Activated naive CD8-positive, alpha-beta T cell treated with anti-CD3 and anti-CD28 coated beads, Interleukin-2, amount 10 ng/mL, durations not matched to agents 7 days and 5 days (primary cell): ENCODE measurements at places on chromosomes 11 and 22. TPM values are rescaled to one million over a fixed set of nuclear protein-coding genes. Genes with fewer than 3 reads are reported as not detected.
A peak's percentile ranks its signal among the peaks of the same experiment; 100 is the strongest.

DNA sequence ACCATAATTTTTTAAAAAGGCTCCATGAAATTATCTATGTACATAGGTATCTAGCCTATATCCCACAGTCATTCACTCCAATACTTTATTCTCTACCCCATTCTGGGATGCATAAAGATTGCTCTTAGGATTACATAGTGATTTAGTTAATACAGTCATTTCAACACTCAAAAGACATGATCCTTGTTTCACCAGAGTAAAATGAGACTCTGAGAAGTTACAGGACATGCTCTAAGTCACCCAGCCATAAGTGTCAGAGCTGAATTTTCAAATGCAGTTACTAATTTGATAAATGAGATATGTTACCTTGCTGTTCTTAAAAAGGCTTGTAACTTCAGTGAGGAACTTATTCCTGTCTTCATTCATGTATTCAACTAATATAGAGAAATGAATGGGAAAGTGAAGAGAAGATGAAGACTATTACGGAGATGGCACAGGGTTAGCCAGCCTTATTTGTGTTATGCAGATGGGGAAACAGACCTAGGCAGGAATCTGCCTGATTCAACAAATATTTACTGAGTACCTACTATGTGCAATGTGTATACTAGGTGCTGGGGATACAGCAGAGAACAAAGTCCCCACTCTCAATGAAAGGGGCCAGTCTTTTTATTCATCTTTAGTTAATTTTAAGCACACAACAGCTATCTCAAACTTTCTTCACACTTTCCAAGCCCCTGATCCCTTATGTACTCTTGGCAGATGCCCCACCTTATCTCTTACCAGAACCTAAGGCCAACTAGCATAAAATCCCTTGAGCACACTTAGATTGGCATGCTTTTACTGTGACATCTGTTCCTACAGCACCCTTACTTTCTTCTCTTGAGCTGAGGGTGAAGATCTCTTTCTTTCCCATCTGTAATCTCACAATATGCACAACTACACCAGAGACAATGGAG lies 21.6 kb downstream of the MAPK1 start:
- no peak for DNase-seq

The ST14 gene
- total RNA-seq, result 0.67 TPM

GRCh38 chr11:60858731-60859464 lies 3.1 kb upstream of the PTGDR2 start:
- DNase-seq, result peak; percentile 58

DNA sequence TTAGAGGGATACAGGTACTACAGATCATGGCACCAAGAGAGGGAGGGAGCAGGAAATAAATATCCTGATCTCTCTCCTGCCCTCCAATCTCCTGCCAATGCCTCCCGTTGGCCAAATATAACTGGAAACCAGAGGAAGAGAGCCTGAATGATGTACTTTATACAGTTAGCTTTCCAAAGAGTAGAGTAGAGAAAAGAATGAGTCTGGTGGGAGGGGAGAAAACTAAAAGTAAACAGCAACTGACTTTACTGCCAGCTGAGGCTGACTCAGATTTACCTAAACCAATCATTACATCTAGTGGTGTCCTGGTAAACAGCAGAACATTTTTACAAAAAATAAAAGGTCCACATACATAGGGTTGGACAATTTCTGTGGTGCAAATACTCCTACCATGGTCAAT lies 5.1 kb downstream of the MPZL3 start:
- DNase-seq, result no peak

The MUC6 gene
- total RNA-seq, result not detected

GRCh38 chr11:75384438-75385080 lies 14.8 kb upstream of the RPS3 start:
- peak; percentile 89 for DNase-seq

DNA sequence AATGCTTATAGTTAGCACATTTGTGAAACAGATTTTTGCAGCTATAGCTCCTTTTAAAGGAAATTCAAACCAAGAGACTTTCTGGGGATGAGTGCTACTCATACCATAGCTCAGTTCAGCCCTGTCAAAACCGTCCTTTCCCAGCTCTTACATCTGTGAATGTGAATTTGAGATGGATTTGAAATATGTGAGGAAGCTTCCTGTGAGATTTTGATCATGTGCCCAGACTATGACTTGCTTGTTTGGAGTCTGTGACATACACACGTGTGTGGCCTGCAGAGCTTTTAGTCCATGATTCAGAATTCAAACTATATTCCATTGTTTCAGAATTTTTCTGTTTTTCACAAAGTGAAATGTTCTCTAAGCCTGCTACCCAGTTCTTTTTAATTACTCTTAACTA lies 4.4 kb upstream of the MMP1 start:
- DNase-seq, result no peak

The C11orf91 gene
- total RNA-seq, result not detected

The RASSF10 gene
- not detected for total RNA-seq

- no peak for DNase-seq
These were observed 4.0 kb upstream of the FCHSD2 start for GRCh38 chr11:73145986-73146575.
